ENCODE measurements at places on chromosomes 1 and 21.
A peak's percentile ranks its signal among the peaks of the same experiment; 100 is the strongest.

DNA sequence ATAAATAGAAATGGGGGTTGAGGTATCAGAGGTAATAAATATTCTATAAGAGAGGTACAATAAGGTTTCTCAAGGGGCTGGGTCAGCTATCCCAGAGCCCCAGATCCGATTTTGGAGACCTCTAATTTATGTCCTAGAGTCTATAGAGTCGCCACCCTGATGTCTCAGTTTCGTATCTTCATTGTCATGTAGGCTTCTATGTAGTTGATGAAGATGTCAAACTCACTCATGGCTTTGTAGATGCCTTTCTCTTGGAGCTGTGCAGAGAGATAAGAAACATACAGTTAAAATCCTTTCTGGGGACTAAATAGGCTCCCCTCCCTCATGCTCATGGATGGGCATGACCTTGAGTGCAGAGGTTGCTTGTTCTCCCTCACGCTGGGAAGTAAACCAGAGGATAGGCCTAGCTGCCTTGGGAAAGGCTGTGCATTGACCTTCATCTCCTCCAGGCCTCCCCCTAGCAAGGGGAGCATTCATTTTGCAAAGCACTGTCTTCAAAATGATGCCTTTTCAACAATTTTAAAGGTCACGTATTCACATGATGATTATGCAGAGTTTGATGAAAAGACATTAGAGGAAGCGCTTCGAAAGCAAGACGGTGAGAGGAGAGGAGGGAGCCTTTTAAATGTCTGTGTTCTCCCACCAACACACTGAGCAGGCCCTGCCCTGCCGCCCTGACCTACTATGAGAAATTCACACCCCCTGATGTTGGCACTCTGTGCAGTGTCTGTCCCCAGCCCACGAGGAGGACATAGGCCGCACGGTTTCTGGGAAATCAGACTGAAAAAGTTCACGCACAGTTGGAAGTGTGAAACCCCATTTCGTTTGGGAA lies 1.9 kb upstream of the IL19 start:
- no peak for DNase-seq

GRCh38 chr21:25422610-25423608 lies 184.4 kb downstream of the MRPL39 start:
- no peak for DNase-seq

DNA sequence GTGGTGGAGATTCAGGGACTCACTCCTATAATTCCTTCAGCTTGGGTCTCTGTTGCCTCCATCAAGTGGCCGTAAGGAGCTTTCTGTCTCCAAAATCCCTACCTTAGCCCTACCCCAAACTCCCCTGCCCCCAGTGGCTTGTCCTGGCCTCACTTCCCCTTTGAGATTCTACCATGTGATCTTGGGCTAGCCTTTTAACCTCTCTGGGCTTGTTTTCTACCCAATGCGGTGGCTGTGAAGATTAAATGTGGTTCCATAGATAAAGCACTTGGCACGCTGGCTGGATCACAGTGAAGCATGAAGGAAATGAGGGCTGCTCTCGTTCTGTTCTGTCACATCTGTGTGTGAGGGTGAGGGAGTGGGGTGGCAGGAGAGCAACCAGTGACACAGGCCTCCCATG lies 43.6 kb downstream of the FAAH start:
- no peak for DNase-seq

DNA sequence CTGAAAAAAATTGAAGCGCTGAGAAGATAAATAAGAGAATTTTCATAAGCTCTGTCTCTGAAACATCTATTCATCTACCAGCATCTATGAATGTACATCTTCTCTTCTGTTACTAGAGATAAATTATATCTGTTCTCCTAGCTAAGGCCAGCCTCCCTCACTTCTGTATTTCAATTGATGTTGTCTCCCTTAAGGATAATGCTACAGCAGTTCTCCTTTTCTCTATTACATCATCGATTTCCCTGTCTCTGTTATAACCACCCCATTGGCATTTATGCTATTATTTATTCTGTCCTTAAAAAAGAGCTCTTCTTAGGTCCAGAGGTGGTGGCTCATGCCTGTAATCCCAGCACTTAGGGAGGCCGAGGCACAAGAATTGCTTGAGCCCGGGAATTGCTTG lies 42.9 kb upstream of the TMCO2 start:
- DNase-seq = no peak

- DNase-seq = no peak
These were observed 1.6 kb downstream of the SRSF11 start for GRCh38 chr1:70222716-70223235.

- DNase-seq = no peak
These were observed 271.3 kb downstream of the PTBP2 start for GRCh38 chr1:96992871-96993270.

DNA sequence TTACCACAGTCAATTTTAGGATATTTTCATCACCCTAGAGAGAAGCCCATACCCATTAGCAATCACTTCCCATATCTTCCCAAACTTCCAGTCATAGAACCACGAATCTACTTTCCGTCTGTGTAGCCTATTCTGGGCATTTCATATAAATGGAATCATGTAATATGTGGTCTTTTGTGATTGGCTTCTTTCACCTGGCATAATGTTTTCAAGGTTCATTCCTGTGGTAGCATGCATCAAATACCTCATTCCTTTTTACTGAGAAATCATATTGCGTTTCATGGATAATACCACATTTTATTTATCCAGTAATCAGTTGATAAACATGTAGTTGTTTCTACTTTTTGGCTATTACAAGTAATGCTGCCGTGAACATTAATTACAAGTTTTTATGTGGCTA lies 21.5 kb downstream of the DESI2 start:
- DNase-seq = no peak

- DNase-seq = peak; percentile 45
These were observed 128.8 kb upstream of the COA6 start for GRCh38 chr1:234244482-234244881.

- no peak for DNase-seq
These were observed 14.7 kb downstream of the PLPP3 start for GRCh38 chr1:56564615-56565014.

- DNase-seq = no peak
These were observed 565.7 kb upstream of the PLXNA2 start for GRCh38 chr1:208809876-208810275.

- no peak for DNase-seq
These were observed 8.3 kb downstream of the ENAH start for GRCh38 chr1:225644666-225645065.

GRCh38 chr1:10808441-10808840 lies 12.0 kb upstream of the CASZ1 start:
- no peak for DNase-seq

DNA sequence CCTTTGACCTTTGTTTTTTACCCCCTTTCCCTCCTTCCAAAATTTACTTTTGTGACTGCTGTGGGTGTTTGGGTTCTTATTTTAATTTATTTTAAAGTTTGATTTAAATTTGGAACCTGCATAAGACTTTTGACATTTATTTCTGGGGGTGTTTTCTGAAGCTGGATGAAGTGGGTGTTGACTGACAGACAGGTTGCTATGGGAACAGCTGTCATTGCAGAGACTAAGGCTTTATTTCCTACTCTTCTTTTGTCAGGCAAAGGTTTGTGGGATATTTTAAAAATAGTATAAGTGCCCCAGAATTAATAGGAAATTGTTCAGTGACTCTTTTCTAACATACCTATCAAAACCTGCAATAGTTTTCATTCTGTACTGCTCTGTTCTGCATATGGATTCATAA lies 290.8 kb upstream of the ESRRG start:
- DNase-seq = no peak

- no peak for DNase-seq
These were observed 997 bp downstream of the CASZ1 start for GRCh38 chr1:10795276-10796021.

GRCh38 chr1:46747683-46748288 lies 28.9 kb upstream of the EFCAB14 start:
- no peak for DNase-seq

All from GM06990 (cell line).